ENCODE measurements at places on chromosomes 5 and 9.

DNA sequence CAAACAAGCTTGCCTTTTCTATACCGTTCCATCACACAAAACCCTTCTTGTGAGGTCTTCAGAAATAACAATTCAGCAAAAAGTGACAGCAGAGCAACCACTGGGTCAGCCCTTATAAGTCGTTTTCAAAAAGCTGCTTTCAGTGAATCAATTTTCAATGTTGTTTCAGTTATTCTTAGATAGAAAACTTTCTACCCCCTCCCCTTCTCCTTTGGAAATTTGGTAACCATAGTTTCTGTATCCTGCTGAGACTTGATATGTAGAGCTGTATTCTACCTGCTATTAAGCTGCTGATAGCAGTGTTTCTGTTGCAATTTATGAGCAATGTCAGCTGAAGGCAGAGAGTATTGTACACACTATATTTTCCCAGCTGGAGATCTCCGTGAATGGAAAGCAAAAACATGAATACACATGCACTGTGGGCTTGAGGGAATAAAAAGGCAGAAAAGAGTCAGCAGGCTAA is 75.7 kb downstream of the ZNF608 start:
- no peak for DNase-seq

DNA sequence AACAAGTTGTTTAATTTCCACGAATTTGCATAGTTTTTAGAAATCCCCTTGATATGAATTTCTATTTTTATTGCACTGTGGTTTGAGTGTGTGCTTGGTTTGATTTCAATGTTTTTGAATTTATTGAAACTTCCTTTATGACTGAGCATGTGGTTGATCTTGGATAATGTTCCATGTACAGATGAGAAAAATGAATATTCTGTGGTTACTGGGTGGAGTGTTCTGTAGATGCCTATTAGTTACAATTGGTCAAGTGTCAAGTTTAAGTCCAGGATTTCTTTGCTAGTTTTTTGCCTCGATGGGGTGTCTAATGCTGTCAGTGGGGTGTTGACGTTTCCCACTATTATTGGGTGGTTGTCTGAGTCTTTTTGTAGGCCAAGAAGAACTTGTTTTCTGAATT is 319.5 kb upstream of the ACTBL2 start:
- no peak for DNase-seq

- DNase-seq = no peak
Observed at GRCh38 chr9:119369680-119370366, 588 bp upstream of the BRINP1 start.

DNA sequence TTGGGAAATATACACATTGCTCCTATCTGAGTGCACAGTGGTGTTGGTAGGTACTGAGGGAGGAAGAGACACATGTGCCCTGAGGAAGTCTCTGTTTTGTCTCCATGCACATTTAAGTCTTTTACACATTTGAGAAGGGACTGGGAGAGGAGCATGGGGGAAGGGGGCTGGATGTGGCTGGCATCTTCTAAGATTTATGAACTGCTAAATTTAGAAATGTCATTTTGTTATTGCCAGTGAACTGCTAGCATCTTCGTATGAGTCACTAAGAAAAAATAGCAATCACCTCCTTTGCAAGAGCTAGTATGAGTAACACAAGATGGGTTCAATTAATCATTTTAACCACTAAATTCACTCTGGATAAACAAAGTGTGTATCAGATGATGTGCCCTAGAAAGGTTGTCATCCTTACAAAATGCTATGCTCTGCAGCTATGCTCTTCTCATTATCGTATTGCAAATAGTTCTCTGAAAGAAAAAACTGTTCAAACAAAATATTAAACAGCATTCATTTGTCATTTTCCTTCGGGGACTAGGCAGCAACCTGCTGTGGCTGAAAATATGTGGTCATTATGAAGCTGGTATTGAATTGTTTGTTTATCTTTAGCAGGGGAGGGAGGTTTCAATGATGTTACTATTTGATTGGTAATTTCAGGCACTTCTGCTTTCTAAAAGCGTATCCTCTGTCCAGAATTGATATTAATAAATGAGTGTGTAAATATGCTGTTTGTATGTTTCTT is 236.5 kb downstream of the DMRTA1 start:
- no peak for DNase-seq

DNA sequence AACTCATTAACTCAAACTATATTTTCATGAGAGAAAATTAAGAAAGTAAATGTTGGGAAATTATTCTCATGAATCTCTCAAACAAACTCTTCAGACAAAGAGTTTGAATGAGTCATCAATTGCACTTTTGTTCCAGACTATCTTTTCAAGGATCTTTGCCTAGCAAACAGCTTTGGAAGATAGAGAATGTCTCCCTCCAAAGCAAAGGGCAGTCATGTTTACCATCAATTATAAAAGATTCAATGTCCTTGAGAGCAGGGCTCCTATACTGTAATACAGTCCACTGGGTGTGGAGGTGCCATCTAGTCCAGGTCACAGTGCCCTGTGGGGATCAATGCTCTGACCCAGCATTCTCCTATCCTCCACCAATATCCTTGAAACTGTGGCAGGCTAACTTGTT is 1429.3 kb downstream of the EFNA5 start:
- no peak for DNase-seq

Measured in SK-N-DZ (cell line).